ENCODE measurements at places on chromosomes 4 and X.
A peak's percentile ranks its signal among the peaks of the same experiment; 100 is the strongest.

DNA sequence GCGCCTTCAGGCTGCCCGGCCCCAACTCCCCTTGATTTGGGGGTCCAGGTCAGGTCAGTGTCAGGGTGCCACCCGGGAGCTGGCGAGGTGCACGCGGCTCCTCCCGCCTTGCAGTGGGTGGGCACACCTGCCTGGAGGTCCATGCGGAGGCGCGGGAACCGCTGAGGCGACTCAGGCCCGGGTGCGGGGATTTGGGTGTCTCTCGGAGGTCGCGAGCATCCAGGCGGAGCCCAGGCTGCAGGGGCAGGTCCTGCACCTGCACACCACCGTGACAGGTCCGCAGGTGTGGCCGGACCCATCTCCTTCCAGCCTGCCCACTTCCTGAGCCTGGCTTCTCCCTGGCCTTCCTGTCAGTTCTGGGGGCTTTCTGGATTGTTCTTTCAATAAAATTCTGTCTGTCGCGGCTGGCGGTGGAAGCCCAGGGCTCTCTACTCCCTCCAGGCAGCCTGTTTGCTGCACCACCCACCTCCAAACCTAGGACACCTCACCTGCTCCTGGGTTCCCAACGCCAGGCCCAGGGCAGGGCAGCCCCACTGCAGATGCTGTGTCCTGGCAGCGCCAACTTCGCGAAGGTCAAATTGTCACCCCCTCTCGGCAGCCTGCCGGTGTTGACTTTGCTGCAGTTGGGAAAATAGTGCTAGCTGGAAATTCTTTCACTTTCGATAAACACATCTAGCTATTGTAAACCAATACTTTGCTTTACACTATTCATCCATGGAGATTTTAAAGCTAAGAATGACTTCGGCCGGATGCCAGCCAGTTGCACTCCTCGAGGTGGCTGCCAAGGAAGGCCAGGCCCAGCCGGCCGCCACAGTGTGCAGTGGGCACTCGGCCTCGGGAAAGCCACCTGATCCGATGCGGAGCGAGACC, 35.9 kb downstream of the FGFRL1 start:
- DNase-seq: no peak

DNA sequence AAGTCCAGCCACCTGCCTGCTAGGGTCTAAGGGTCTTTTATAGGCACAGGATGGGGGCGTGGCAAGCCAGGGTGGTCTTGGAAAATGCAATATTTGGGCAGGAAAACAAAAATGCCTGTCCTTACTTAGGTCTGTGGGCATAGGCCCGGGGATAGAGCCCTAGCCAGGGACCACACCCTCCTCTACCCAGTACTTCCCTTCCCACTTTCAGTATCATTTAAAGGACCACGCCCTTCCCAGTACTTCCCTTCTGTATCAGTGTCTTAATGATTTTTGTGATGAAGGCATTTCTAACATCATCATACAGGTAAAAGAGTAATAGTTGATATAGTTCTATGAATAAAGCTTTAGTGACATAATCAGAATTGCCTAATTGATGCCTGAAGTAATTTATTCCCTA, 11.4 kb downstream of the BANK1 start:
- no peak for DNase-seq

DNA sequence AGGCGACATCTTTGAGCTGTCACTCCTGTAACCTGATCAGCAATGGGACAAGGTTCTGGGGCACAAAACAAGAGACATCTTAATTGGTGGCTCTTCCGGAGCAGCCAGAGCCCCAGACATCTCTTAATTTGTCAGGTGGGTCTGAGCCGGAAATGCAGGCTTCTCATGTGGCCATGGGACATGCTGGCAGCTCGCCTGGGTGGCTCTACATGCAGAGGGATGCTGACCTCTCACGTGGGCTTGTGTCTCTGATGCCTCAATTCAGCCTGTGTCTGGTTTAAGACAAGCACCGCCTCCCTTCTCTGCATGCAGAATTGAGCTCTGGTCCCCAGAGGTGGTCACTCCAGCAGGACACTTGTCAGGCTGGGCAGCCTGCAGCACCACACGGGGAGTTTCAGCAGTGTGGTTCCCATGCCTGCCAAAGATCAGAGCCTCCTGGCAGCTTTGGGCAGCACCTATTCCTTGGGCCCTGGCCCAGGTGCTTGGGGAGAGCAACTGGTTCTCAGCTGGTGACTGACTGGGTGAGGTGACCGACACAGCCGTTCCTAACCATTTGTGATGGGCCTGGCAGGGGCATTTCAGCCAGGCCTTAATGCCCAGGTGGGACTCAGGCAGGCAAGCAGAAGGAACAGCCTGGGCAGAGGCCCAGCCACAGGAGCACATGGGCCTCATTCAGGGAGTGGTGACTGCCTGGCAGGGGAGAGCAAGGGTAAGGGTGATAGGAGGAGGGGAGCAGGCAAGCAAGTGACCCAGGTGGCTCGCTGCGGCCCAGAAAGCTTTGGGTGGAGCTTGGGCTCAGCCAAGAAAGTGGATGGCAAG, 53.4 kb downstream of the HMX1 start:
- DNase-seq: no peak

DNA sequence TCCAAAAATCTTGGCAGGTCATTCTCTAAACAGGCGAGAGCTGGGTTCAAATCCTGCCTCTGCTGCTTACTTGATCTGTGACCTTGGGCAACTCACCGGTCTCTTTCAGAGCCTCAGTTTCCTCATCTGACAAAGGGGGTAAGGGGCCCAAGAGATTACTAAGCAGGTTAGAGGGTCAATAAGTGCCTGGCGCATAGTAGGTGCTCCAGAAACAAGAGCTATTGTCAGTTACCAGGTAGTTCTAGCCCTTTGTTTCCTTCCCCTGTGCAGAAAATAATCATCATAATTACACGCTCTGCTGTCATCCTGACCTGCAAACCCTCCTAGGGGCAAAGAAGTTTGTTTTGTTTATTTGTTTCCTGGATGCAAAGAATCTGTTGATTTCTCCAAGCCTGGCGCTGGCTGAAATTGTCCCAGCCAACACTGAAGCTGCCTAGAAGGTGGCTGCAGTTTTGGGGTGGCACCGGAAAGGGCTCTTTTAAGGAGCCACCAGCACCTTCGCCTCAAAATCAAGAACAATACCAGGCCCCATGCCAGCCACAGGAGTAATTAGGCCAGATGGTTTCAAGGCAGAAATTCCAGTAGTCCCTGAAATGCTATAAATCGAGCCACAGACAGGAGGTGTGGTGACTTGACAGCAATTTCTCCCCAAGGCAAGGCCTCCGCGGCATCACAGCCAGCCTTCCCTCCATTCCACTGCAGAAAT, 10.2 kb upstream of the KIAA0232 start:
- DNase-seq: no peak

DNA sequence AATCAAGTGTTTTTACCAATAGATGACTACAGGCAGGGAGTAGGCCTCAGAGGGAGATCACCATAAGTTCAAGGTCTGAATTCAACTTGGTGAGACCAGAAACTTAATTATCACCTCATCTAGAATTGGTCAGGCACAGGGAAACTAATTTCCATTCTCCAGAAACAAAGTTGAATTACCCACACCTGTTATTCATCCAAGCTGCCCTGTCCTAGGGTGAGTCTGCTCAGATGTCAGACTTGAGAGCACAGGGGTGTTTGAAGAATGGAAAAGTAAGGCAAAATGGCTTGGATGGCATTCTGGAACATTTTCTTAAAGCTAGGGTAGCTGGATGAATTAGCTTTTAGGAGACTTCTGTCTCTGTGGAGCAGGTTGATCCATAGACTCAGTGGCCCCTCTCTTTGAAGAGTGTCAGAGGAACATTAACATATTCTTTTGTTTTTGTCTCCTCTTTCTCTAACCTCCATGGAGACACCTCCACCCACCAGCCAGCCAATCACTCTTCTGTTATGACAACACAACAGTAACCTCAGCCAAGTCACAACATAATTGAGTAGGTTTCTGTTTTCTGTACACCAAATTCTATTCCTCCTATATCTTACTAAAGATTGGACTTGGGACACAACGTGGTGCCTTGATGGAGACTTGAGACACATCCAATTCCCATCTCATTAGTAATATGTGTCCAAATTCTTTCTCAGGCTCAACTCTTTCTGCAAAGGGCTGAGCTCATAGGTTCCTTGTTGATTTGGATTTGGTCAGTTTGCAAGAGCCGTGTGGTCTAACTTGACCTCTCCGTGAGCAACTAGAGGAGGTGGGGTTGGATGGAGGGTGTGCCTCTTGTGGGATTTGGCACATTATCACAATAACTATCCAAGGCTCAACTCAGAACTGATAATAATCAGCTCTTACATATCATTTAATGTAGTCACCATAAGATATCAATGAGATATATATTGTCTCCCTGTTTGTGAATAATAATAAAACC, 45.1 kb downstream of the VSIG4 start:
- DNase-seq: no peak

GRCh38 chr4:10034612-10035104, 13.4 kb upstream of the SLC2A9 start:
- DNase-seq: no peak

DNA sequence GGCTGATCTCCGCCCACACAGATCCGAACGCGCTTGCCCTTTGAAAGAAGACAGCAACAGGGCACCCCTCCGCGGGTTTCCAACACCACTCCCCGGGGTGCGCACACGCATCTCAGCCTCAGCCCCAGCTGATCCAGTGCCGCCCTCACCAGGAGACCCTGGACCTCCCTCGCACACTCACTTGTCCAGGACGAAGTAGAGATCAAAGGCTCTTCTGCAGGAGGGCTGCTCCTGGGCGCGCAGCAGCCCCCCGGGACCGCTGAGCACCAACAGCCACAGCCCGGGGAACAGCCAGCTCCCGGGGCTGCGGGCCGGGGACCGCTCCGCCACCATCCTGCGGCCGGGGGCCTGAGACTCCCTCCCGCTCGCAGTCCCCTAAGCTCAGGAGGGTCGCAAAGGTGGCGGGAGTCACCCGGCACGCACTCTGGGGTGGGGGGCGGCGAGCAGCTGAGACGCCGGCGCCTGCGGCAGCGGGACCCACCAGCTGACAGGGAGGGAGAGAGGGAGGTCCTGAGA, 743 bp downstream of the ANTXR2 start:
- DNase-seq: peak; percentile 59

- DNase-seq: no peak
Observed at GRCh38 chrX:9074326-9074725, 40.4 kb upstream of the FAM9B start.

GRCh38 chr4:25484243-25484721, 107.2 kb downstream of the ANAPC4 start:
- DNase-seq: no peak

DNA sequence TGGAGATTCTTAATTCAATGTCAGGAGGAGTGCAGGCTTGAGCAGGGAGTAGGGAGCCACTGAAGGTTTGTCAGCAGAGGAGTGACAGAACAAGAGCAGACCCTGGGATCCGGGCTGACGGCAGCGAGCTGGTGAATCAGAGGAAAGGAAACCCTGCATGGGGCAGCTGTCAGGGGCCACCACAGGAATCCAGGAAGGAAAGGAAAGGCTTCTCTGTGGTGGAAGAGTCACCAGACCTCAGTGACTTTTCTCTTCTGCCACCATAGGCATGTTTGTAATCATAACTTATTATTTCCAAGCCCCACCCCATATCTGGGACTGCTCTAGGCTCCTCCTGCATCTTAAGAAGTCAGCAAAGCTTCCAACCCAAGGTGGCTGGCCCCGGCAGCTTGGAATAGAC, 150.9 kb downstream of the BCOR start:
- no peak for DNase-seq

DNA sequence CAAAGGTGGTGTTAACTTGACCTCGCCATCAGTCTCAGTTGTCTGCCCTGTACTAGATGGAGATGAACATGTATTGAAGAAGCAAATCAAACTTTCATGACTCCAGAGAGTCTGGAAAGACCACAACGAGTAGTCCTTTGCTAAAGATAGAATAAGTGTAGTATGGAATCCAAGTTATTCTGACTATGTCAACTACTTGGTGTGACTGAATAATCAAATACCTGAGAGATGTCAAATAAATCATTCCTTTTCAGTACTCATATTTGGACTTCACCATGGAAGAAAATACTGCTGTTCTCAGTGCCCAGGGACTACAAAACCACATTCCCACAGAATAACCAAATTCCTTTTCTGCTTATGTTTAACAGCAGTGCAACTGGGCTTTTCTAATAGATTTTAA, 161.2 kb upstream of the SPRY1 start:
- no peak for DNase-seq

- DNase-seq: no peak
Observed at GRCh38 chrX:13263560-13264251, 56.1 kb downstream of the ATXN3L start.

DNA sequence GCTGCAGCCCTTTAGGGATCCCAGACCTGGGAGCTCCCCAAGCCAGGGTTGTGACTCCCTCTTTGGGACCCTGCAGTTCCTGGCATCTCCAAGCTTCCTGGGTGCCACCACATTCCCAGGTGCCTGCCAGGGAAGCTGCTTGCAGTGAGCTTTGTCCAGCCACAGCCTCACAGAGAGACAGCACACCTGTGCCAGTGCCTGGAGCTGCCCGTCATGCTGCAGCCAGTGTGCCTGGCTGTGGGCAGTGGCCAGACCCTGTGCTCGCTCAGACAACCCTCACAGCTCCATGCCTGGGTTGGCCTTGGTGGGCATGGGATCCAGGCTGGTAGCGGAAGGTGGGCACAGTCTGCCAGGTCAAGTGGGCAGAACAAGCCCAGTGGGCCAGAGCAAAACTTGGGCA, 36.0 kb downstream of the TMPRSS11A start:
- no peak for DNase-seq

DNA sequence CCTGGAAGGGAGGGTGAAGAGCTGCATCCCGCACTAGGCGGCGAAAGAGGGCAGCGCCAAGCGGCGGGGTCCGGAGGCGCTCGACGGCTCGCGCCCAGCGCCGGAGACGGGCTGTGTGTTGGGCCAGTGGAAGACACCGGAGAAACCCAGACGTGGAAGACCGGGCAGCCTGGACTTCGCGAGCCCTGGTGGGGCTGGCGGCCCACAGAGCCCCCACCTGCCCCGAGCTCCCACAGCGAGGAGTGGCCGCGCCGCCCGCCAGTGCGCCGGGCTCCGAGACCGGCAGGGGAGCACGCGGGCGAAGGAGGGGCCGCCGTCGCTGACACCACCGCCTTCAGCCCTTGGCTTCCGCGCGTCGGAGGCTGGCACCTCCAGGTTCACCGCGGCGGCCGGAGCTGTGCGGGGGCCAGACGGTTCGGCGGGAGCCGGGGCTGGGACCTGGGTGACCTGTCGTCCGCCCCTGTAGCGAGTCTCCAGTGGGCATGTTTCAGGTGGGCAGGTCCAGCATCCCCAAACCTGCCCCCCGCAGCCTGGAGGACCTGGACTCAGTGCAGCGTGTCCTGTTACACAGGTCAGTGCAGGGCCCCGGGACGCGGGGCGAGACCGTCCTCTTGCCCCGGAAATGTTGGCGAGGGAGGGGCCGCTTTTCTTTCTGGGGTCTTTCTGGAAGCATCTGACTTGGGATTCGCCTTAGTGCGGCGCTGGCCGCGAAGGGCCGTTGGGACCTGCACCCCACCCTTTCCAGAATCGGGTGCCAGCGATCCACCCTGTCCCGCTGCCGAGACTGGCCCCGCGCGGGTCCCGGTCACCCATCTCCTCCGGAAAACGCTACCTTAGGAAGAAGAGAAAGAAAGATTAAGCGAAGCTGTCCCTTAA, 9.6 kb upstream of the INTU start:
- DNase-seq: no peak

- DNase-seq: peak; percentile 3
Observed at GRCh38 chr4:39526765-39527295, 409 bp downstream of the UGDH start.

GRCh38 chr4:112888622-112889021, 160.8 kb upstream of the ANK2 start:
- no peak for DNase-seq

- DNase-seq: no peak
Observed at GRCh38 chrX:41293269-41293668, 40.7 kb upstream of the DDX3X start.
